ENCODE measurements at places on chromosomes 3 and 15.

GRCh38 chr3:43861635-43862034 lies 170.9 kb downstream of the ABHD5 start:
- DNase-seq = no peak

DNA sequence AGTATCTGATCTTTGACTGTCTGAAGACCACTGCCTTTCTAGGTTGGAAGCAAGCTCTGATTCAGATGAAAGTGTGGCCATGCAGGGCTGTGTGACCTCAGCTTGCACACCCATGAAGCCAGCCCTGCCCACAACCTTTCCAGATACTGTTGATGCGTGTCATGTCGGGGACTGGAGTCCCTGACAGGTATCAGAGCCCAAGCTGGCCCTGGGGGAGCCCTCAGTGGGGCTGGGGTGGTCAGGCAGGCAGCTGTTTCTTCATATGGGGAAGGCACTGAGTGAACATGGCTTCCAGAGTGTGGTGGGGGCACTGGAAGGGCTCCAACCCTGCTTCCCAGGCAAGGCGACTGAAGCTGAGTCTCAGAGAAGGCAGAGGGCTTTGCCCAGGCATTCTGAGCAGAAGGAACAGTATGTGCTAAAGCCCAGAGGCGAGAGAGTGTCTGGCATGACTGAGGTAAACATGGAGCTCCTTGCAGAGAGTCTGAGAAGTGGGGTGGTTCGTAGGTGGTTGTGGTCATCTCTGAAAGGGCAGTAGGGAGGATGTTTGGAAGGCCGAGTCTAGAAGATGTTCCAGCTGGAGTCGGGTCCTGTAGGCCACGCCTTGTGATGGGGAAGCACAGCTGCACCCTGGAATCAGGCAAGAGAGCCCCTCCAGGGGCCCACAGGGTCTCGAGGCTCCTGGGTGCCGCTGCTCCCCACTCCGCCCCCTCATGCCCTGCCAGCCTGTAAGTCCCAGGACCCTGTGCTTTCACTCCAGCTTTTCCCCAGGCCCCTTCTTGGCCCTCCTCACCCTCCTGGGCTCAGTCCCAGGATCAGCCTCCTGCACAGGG lies 122.2 kb downstream of the EEFSEC start:
- no peak for DNase-seq

DNA sequence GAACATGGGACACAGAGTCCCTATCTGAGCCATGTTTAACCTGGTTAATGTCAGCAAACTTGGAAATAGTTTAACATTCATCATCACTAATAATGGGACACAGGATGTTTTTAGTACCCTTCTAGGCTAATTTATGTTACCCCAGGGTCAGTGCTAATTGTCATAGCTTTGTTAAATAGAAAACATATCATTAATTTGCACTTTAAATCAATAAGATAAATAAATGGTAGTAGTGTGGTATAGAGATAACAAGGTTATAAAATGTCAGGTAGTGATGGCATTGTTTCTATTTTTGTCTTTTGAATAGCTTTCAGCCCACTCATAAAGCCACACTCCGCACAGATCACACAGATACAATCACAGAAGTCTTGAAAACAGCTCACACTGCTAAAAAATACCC lies 534.9 kb downstream of the MECOM start:
- DNase-seq = no peak

GRCh38 chr3:127967316-127967715 lies 52.3 kb downstream of the KBTBD12 start:
- no peak for DNase-seq

- no peak for DNase-seq
Observed at GRCh38 chr3:27935492-27935891, 213.4 kb upstream of the EOMES start.

DNA sequence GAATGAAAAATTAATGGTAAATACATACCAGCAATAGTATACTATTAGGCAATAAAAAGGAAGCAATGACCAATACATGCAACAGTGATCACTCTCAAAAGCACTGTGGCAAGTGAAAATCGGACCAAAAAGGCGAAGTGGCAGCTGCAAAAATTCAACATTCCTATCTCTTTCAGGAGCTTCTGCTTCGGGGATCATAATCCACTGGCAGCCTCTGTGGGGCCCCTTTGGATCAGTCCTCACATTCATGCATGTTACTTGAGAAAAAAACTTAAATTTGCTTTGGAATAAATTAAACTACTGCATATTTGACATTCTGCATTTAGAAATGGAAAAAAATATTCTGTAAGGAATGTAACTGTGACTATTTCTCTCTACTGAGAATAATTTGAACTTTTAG lies 425.6 kb downstream of the NR2F2 start:
- DNase-seq = no peak

DNA sequence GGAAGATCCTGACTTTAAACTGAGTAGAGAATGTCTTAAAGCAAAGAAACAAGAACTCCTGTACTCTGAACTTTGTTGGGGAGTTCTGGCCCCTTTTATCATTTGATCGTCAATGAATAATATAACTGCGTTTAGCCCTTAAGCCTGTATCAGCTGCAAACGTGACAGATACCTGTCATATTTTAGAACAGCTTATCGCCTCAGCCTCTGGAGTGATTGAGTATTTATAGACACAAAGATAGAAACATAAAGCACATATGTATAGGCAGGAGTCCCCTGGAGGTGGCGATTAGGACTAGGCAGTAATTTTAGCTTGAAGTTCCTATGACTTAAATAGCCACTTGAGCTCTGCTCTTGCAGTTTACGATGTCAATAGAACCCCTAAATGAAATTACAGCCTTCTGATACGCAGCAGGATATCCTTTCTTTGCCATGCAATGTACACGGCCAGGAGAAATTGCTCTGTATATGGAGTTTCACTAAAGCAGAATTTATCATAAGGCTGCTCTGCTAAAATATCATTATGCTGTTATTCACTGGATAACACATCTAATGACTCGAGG lies 321.8 kb downstream of the TIGIT start:
- no peak for DNase-seq

- no peak for DNase-seq
Observed at GRCh38 chr15:79962178-79962577, 8.8 kb downstream of the BCL2A1 start.

All from NCI-H82 (cell line).